ENCODE measurements at places on chromosomes 1 and 21. TPM values are rescaled to one million over a fixed set of nuclear protein-coding genes. Genes with fewer than 3 reads are reported as not detected.

GRCh38 chr1:32276032-32276782 is 15.7 kb upstream of the HDAC1 start:
- DNase-seq: no peak

The MYCL gene
- 1.1 TPM for total RNA-seq

GRCh38 chr1:159459551-159459950 is 20.0 kb downstream of the OR10J1 start:
- DNase-seq: no peak

DNA sequence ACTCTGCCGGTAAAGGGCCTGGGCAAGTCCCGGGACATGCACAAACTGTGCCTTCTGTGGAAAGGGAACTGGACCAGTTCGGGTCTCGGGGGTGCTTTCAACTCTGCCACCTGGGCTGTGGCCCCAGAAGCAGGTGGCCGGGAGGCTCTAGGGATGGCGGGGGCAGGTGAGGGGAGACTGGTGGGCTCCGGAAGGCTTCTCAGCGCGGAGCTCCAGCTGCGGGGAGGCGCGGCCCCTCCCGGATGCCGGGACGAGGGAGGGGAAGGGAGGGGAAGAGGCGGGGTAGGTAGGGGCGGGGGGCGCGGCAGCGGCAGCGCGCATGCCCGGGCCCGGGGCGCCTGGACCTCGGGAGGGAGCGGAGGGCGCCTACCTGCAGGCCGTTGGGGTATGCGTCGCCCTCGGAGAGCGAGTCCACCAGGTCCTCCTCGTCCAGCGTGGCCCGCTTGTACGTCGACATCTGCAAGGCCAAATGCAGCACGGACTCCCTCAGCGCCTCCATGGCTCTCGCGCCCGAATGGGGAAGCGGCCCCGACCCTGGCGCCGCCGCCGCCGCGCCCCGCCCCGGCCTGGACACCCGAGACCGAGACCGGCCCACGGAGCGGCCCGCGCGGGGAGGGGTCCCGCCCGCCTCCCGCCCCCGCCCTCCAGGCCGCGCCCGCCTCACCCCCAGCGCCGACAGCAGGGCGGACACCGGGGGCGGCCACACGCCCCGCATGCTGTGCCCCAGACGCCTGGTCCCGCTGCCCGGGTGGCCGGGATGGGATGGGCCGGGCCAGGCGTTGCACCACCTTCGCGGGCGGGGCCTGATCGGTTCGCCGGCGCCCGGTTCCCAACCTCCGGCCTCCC is at the start of gene ECE1:
Gene ECE1 (minus strand): TSS at position 764 of the 846 bp plus-strand sequence. CDS start 49 bp downstream, at position 715.
- peak; percentile 34 for DNase-seq

- DNase-seq: no peak
These were observed at the start of gene MNDA for GRCh38 chr1:158830904-158831507. Gene MNDA, plus strand, starts transcription at chr1:158831351. Its CDS starts 10,803 bp downstream, at chr1:158842154.

GRCh38 chr1:97791251-97791650 is 129.6 kb downstream of the DPYD start:
- no peak for DNase-seq

- peak; percentile 86 for DNase-seq
These were observed 38.8 kb upstream of the RASAL2 start for GRCh38 chr1:178055093-178055492.

DNA sequence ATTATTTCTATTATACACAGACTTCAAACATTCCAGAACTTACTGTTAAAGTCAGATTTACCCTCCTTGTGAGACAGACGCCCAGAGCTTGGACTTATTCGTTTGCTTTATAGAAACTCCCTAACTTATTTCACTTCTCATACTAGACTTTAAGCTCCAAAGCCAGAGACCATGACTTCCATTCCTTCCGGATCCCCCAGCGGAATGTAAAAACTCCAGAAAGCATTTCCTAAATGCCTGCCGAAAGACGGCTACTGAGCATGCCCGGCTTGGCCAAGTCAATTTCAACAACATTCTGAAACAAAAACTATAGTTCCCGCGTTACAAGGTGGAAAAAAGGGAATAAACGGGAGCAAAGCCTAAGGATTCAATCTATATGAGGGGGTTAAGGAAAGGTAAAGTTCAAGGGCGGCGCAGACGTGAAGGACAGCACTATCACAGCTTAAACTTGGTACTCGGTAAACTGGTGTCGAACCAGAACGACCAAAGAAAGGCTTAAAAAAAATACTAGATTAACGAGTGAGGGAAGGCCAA is 1.1 kb downstream of the USP48 start:
- peak; percentile 35 for DNase-seq

- peak; percentile 81 for DNase-seq
These were observed at the start of gene HLX for GRCh38 chr1:220879076-220879508. Gene HLX, plus strand, starts transcription at chr1:220879443. Its CDS starts 415 bp downstream, at chr1:220879858.

The KLHDC7A gene
- total RNA-seq: not detected

DNA sequence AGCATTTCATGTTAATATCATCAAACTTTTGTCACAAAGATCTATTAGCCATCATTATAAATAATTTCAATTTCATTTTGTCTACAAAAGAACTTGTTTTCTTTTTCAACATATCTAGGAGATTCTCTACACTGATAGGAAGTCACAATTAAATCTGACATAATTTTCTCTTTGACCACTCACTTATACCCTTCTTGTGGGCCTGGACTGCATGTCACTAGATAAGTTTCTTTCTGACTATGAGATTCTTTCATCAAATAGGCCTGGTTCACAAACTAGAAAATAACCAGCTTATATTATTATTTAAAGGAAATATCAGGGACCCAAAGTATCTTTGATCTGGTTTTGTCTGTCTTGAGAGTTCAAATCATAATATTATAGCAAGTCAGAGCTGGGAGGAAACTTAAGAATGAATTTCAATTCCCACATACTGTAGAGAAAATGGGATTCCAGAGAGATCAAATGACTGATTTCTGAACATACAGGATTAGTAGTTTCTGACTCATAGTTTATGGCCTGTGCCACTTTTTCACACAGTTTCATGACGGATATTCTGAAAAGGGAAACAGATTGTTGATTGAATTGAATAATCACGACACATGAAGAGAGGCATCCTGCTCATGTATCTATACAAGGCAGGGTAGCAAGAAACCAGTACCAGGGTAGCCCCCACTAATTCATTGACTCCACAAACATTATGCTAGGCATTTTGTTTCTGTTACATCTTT is 355.8 kb downstream of the GPATCH2 start:
- DNase-seq: peak; percentile 71

DNA sequence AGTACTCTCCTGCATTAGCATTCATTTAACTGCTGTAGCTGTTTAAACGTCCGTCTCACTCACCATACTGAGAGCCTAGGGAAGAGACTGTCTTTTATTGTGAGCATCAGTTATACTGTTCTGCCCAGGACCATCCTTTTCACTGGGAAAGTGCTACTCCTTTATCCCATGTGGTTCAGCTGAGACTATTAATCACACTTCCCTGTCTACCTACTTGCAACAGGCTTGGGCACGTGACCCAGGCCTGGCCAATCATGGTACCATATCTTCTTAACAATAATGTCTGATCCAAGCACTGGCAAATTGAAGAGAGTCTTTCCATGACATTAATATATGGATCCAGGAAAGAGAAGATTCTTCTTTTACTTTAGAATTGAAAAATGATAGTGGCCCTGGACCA is 108.1 kb downstream of the TM2D1 start:
- DNase-seq: no peak

The SERPINC1 gene
- not detected for total RNA-seq

- no peak for DNase-seq
These were observed 90.9 kb downstream of the MAN1C1 start for GRCh38 chr1:25707280-25708016.

- DNase-seq: no peak
These were observed 12.4 kb downstream of the ENTREP3 start for GRCh38 chr1:155242805-155243358.

DNA sequence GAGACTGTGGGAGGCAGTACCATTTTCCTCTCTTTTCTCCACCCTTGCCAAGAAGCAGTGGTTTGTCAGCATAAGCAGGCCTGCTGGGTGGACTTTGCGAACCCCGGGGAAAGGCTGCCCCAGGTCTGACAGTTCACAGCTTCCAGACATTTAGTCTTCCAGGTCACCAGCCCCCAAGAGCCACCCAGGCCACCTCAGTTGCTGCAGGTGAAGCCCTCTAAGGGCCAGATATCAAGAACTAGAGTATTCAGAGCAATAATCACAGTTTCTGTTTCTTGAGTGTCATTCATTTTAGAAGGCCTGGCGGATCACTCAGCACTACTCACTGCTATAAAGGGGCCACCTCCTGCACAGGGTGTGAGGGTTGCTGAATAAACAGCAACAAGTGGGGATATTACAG is 9.5 kb upstream of the ADORA3 start:
- no peak for DNase-seq

DNA sequence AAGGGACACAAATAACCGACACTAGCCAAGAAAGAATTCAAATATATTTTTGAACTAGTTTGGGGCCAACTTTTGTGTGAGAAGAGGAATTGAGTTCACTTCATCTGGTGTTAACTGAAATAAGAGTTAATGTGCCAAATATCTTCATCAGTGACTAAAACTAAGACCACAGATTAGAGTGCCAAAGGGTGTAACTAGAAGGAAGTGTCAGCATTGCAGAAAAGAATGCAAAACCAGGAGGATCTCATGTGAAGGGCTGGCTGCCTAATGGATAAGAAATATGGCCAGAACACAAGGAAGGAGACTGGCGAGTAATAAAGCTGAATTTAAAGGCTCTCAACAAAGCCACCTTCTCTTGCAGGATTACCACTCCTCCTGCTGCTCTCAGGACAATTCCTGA is 61.8 kb upstream of the LRRC8D start:
- no peak for DNase-seq

GRCh38 chr1:87129606-87130005 is 199.1 kb upstream of the LMO4 start:
- DNase-seq: no peak

Data from MCF 10A (cell line).